ENCODE measurements at places on chromosomes 12 and 14. TPM values are rescaled to one million over a fixed set of nuclear protein-coding genes. Genes with fewer than 3 reads are reported as not detected.

TGM1 gene
- 4.5 TPM for polyA plus RNA-seq

MUCL1 gene
- polyA plus RNA-seq, result not detected

CABP1 gene
- polyA plus RNA-seq, result 24.1 TPM

DNA sequence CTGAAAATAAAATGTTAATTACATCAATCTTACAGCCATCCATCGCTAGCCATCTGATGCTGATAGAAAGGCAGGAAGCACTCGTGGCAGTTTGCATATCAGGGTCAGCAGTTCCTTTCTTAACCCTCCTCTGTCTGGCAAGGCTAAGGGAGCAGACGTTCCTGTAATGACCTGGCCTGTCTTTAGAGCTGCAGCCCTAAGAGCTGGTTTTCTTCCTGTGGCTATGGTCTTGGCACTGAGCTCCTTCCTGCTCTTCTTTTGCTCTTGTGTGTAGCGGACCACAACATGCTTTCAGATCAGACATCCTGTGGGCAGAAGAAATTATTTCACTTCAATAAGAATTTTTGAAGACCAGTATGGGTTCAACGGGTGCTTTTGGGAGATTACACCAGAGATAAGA, 170.4 kb downstream of the DAD1 start:
- no peak for DNase-seq

- DNase-seq, result no peak
Observed at GRCh38 chr12:70398002-70398401, 31.9 kb downstream of the KCNMB4 start.

DBX2 gene
- not detected for polyA plus RNA-seq

GRCh38 chr12:126451809-126452208, 1386.6 kb downstream of the AACS start:
- no peak for DNase-seq

SSTR1 gene
- polyA plus RNA-seq, result 1.3 TPM

ALDH2 gene
- polyA plus RNA-seq, result 318 TPM

PMEL gene
- polyA plus RNA-seq, result 3.5 TPM
